Left cardiac atrium (tissue), 4 donors: ENCODE measurements at places on chromosomes 5 and 9. TPM values are rescaled to one million over a fixed set of nuclear protein-coding genes. Genes with fewer than 3 reads are reported as not detected.
A peak's percentile ranks its signal among the peaks of the same experiment; 100 is the strongest.

DNA sequence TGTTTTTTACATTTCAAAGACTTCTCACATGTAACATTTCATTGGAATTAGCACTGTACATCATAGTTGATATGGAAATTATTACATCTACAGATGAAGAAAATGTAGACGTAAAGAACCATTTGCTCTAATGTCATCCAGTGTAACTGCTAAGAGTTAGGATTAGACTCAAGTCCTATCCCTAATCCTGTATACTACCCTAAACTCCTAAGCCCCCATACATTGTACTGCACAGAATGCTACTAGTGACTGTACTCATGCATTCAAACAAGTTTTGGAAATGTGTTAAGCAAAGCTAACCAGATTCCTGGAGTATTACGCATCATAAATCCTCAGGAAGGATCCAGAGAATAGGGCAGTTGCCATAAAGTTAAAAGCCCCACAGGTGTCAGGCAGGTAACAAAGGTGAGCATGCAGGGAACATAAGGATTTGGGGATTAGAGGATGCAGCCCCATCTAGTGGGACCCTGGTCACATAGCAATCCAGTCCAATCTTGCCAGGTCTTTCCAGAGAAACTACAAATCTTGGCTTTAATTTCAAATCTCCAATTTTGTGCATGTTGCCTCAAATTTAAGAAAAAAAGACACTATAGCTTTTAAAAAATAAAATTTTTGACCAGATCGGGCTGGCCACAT is 32.0 kb downstream of the HAVCR1 start:
- no peak for DNase-seq

DNA sequence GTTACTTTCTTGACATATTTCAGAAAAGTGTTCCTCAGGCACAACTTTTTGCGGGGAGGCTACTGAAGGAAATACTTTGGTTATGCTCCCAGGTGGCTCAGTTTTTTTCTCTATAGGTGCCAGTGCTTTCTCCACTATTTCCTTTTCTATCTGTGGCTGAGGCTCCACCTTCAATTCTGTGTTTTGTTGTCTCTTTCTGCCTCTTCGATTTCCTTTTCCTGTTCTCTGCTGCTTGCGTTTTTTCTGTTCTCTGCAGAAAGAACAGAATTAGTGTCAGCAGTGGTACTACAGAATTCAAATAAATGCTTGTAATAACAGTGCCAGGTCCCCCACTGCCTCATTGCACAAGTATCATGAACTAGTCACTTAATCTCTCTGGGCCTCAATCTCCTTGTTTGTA is 7.0 kb downstream of the HEMGN start:
- DNase-seq = no peak

DNA sequence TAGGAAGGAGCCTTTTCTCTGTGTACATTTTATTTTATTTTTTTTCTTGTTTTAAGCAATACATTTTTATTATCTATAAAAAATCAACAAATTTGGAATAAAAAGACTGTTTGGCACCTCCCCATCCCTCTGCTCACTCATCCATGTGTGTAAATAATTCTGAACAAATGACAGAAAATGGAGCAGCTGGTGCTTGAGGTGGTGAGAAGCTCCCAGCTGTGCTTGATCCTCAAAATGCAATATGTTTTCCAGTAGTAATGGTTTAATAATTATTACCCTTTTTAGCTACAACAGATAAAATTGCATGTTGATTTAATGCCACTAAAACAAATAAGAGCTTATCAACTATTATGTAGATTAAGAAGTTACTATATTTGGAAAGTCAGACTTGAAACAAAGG is 132.5 kb downstream of the CDH18 start:
- DNase-seq = no peak

Gene ZNF454
- total RNA-seq = 2.0 TPM

GRCh38 chr5:5383461-5383860 is 39.0 kb upstream of the ICE1 start:
- no peak for DNase-seq

Gene PHAX
- 30.3 TPM for total RNA-seq

- DNase-seq = no peak
Measured at GRCh38 chr5:152994033-152994680, 496.3 kb upstream of the GRIA1 start.

DNA sequence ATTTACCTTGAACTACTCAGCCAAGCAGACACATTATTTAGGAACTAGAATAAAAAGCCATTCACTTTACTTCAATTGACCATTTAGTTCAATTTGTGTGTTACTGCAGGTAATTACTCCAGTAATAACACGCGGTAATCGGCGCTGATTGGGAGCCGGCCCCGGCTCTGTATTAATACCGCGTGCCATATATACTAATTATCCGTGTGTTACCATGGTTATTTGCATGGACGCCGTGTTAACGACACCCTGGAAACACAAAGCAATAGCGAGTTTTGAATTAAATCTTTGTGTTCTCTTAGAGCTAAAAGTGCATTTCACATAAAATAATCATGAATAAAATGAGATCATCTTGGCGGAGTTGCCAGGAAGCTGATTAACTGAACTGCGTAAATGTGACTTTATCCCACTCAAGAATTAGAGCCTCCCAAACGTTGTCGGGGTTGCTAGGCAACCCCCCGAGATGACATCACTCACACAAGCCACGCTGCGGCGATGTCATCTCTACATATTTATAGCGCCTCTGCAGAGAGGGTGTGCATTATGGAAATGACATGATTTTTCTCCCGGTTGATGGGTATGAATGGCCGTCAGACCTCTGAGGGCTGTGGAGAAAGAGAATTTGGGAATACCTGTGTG is 41.4 kb upstream of the RNU6ATAC start:
- DNase-seq = peak; percentile 83

Gene ARHGAP26
- 29.6 TPM for total RNA-seq

Gene FBP1
- total RNA-seq = 3.4 TPM

- no peak for DNase-seq
Measured at GRCh38 chr5:91224969-91225368, 158.1 kb downstream of the ARRDC3 start.

Gene WNK2
- 175 TPM for total RNA-seq

DNA sequence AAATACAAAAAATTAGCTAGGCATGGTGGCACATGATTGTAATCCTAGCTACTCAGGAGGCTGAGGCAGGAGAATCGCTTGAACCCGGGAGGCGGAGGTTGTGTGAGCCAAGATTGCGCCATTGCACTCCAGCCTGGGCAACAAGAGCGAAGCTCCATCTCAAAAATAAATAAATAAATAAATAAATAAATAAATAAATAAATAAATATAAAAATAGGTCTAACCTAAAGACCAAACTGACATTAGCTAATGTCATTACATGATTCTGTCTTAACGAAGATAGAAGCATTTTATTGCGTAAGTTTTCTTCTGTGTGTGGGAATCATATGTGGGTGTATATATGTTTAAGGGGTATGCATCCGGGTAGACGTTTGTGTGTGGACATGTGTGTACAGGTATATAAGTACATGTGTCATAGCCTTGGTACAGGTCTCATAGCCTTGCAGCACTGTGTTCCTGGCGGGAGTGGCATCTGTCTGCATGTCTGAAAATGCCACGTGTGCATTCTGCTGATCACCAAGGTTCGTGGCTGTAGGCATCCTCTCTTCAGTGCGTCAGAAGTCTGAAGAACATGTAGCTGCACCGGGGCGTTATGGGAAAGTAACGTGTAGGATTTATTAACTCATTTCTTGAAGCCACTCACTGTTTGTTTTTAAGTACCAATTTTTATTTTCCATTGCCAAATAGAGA is 298.1 kb downstream of the NR3C1 start:
- DNase-seq = no peak

Gene C8G
- 3.5 TPM for total RNA-seq

GRCh38 chr5:10445352-10445751 is 3.7 kb downstream of the ROPN1L start:
- no peak for DNase-seq

Gene ABO
- total RNA-seq = 1.7 TPM

GRCh38 chr5:78778538-78778937 is 130.0 kb upstream of the LHFPL2 start:
- DNase-seq = no peak

- no peak for DNase-seq
Measured at GRCh38 chr9:14452539-14452938, 138.6 kb upstream of the NFIB start.
